Left renal cortex interstitium (tissue), 4 donors: ENCODE measurements at places on chromosomes 11 and 22. TPM values are rescaled to one million over a fixed set of nuclear protein-coding genes. Genes with fewer than 3 reads are reported as not detected.

GRCh38 chr11:20608934-20609333, 9.5 kb downstream of the SLC6A5 start:
- DNase-seq = no peak

Gene TSKU
- polyA plus RNA-seq = 21.3 TPM

Gene NXPE4
- not detected for polyA plus RNA-seq

DNA sequence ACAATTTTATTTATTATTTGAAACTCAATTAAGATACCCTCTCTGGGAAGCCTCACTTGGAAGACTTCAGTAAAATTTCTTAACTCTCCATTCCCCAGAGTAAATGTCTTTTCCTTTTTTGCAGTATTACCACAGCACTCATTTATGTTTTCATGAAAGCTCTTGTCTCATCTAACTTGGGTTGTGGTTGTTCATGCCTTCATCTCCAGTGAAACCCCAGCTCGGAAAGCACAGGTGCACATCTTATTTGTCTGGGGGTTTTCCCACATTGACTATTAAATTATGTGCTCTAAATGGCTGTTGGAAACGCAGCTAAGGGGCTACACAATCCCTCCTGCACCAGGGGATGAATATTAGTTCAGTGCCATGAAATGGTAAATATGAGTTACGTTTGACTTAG, 954.2 kb upstream of the RAG2 start:
- DNase-seq = no peak
